Amygdala (tissue), 56 donors: ENCODE measurements at places on chromosomes 6 and 20.

GRCh38 chr6:169141671-169142537 lies 111.7 kb downstream of the THBS2 start:
- DNase-seq, result peak; percentile 70

GRCh38 chr6:4349323-4349722 lies 213.9 kb upstream of the ECI2 start:
- DNase-seq, result no peak

DNA sequence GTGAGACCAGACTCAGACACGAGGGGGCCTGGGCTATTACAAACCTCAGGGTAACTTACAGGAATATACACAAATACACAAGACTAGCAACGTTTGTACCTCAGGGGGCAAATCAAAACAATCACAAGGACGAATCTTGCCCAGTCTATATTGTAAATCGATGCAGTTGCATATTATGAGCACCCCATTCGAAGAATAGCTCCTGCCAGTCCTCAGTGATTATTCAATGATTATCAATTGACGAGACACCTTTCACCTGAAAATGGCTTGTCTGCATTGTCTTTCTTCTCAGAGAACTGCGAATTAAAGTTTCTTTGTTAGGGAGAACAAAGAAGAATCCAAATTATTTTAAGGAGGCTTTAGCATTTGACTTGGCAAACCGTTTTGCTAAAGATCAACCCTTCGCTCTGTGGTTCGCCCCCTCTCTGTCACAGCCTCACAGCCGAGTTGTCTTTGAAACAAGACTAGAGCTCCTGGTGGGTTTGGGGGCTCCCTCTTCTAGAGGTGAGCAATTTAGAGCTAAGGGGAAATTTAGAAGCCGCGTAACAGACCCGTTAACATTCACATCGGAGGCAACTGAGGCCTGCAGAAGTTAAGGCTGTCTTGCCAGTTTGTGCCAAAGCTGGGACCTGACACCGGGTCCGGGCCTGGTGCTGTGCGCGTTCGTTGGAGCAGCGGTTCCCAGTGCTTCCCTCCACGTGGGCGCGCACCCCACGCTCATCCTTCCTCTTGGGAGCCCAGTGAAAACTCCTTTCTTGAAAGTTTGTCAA lies 24.9 kb upstream of the MAP3K7 start:
- no peak for DNase-seq

GRCh38 chr6:100281471-100281901 lies 183.2 kb downstream of the SIM1 start:
- no peak for DNase-seq

DNA sequence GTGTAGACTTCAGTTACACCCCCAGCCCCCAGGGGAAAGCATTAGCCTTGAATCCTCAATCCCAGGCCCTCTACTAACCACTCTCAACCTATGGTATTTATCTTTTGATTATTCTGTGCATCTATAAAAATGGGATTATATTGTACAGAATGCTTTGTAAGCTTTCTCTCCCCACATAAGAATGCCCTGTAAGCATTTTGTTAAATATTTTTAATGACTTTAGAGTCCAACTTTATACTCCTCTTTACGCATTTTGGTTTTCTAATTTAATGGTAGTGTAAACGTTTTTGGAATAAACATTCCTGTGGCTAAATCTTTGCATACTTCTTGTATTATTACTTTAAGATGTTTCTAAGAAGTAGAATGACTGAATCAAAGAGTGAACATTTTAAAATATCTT lies 35.4 kb downstream of the FBXO9 start:
- DNase-seq, result no peak

GRCh38 chr6:138868181-138868580 lies 72.3 kb downstream of the ECT2L start:
- DNase-seq, result no peak

- no peak for DNase-seq
Measured at GRCh38 chr6:5220443-5220842, 40.3 kb downstream of the LYRM4 start.

- DNase-seq, result no peak
Measured at GRCh38 chr6:37260040-37260439, 2.1 kb upstream of the TMEM217 start.

DNA sequence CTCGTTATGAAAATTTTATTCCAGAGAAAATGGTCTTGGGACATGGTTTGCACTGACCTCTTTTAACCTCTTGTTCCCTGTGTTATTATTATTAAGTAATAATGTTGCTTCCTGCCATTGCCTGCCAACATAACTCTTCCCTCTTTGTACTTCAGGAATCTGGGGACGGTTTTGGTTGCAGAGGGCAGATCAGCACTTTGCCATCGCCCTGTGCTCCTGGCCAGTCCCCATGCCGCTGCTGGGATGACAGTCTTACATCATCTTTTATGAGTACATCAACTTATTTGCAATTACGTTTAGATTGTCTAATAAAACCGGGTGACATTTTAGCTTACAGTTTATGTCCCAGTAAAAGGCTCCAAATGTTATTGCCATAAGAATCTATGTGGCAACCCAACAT lies 157.2 kb downstream of the CDH26 start:
- no peak for DNase-seq

DNA sequence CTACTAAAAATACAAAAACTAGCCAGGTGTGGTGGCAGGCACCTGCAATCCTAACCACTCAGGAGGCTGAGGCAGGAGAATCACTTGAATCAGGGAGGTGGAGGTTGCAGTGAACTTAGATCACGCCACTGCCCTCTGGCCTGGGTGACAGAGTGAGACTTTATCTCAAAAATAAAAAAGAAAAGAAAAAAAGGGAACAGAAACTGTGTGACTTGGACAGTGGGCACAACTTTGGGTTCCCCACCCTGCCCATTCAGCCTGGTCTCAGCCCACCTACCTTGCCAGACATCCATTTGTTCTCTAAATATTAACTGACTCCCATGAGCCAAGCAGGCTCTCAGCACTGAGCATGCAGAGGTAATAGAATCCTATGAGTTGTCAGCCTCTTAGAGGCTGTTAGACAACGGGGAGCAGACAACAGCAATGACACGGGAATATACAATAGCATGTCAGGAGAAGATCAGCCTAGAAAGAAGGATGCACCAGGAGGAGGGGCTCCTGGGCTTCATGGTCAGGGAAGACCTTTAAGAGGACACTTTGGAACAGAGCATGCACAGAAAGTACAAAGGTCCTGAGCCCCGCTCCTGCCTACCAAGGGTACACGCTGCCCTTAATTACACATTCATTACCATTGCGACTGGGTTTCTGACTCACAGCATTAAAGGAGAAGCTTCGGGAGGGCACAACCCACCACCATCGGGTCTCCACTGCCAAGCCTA lies 20.0 kb downstream of the FAM209B start:
- DNase-seq, result no peak

DNA sequence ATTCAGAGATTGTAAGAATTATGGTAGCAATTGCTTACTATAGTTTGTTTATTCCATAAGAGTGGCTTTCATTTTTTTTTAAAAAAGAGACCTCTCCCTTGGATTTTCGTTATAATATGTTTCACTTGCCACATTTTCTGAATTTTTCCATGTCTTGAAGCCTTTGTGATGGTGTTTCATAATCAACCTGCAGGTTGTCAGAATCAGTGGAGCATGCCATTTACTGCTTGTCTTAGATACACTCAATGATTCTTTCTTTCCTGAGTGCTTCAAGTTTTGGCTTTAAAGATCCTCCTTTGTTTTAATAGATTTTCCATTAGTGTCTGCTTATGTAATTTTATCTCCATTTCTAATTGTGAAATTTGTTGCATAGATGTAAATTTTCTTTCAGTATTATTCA lies 31.2 kb downstream of the KCNQ5 start:
- no peak for DNase-seq

- DNase-seq, result no peak
Measured at GRCh38 chr6:138824482-138825144, 28.7 kb downstream of the ECT2L start.

DNA sequence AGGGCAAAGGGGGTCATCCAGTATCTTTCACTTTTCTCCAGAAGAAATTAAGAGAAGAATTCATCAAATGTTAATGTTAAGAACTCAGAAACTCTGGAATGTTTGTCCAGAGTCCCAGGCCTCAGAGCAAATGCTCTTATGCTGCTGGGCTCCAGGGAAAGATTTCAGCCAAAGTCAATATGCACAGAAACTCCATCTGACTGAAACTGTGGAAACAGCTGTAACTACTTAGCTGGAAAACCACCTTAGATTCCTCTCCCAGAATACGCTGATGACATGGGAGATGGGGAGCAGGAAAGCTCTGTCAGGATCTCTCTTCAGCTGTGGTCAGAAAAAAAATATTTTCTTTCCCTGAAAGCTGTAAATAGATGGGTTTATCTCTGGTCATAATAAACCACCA lies 559.6 kb downstream of the RFPL4B start:
- no peak for DNase-seq

DNA sequence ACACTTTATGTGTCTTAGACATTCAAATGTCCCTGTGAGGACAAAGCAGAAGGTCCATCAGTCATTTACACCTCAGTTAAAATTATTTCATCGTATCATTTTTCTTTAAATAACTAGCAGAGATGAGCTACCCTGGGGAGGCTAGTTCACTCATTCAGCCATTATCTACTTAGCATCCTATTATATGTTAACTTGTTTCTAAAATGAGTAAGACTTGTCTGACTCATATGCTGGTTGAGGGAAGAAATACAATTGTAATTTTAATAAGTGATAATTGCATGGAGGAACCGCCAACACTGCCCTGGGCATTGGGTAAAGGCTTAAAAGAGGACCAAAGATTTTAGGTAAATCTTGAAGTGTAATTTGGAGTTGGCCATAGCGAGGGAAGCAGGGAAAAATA lies 12.4 kb upstream of the PTPRK start:
- DNase-seq, result no peak

- DNase-seq, result no peak
Measured at GRCh38 chr6:134373282-134373922, 55.5 kb upstream of the SGK1 start.

- DNase-seq, result no peak
Measured at GRCh38 chr6:85461798-85462170, 11.9 kb downstream of the NT5E start.

GRCh38 chr20:38875175-38875993 lies 50.8 kb upstream of the FAM83D start:
- no peak for DNase-seq

- DNase-seq, result no peak
Measured at GRCh38 chr6:50030777-50031562, 9.2 kb upstream of the DEFB110 start.

- DNase-seq, result no peak
Measured at GRCh38 chr6:168170841-168171601, 92.0 kb upstream of the FRMD1 start.

GRCh38 chr6:131414956-131415355 lies 158.1 kb upstream of the ARG1 start:
- no peak for DNase-seq

GRCh38 chr20:2917266-2917665 lies 44.0 kb downstream of the PTPRA start:
- no peak for DNase-seq
